ENCODE measurements at places on chromosomes 12 and 14.

DNA sequence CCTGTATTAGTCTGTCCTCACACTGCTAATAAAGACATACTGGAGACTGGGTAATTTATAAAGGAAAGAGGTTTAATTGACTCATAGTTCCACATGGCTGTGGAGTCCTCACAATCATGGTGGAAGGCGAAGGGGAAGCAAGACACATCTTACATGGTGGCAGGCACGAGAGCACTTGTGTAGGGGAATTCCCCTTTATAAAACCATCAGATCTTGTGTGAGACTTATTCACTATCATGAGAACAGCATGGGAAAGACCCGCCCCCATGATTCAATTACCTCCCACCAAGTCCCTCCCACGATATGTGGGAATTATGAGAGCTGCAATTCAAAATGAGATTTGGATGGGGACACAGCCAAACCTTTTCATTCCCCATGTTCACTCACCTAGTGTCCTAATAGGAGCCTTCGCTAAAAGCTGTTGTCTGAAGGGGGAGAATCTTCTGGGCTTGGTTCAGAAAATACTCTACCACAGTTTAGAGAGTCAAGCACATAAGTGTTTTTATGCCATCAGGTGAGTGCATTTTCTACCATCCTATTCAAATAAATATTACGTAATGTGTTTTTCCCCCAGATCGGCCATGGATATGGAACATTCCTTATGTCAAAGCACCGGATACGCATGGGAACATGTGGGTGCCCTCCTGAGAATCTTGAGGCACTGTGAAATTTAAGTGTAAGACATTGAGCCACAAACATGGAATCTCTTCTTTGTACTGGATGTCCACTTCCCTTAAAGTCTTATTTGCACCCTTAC is 19.1 kb upstream of the KCNK13 start:
- no peaks in the 10 kb centered on the region for H3K27me3 ChIP-seq
- no peak overlapping the region for H3K4me3 ChIP-seq
- no peak for DNase-seq
- H3K36me3 ChIP-seq, result no peaks in the 10 kb centered on the region

GRCh38 chr12:63863658-63864453 is 19.4 kb downstream of the SRGAP1 start:
- H3K36me3 ChIP-seq, result no peaks in the 10 kb centered on the region
- no peaks in the 10 kb centered on the region for H3K4me1 ChIP-seq
- no peaks in the 10 kb centered on the region for H3K27me3 ChIP-seq
- no peak overlapping the region for H3K27ac ChIP-seq
- no peak overlapping the region for H3K4me3 ChIP-seq

GRCh38 chr12:52630008-52630500 is 11.7 kb upstream of the KRT73 start:
- H3K27me3 ChIP-seq, result no peaks in the 10 kb centered on the region
- H3K4me1 ChIP-seq, result peaks cover 54% of the 10 kb centered on the region
- no peaks in the 10 kb centered on the region for H3K36me3 ChIP-seq

DNA sequence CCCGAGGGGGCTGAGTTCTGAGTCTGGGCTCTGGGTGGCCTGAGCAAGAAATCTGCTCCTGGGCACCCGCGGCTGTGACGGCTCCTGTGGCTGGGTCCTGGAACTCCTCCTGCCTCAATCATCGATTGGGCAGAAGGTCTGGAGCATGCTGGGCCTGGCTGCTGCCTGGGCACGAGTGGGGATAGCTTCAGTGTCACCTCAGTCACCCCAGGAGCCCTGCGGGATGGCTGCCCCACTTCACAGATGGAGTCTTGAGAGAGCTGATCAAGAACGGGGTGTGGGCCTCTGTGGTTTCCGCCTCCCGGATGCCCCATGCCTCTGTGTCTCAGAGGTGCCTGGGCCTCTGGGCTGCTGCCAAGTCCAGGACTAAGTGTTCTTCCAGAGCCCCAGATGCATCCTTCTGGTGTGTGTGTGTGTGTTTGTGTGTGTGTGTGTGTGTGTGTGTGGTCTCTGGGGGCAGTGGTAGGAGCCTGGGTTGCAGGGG is 185.6 kb upstream of the C14orf180 start:
- H3K27ac ChIP-seq, result peak overlapping the region; percentile 41
- peak overlapping the region; percentile 53 for H3K4me3 ChIP-seq
- peak; percentile 61 for DNase-seq
- H3K27me3 ChIP-seq, result no peaks in the 10 kb centered on the region
- H3K36me3 ChIP-seq, result no peaks in the 10 kb centered on the region

- peaks cover 24% of the 10 kb centered on the region for H3K4me1 ChIP-seq
- H3K4me3 ChIP-seq, result peak overlapping the region; percentile 63
- H3K27me3 ChIP-seq, result no peaks in the 10 kb centered on the region
- H3K36me3 ChIP-seq, result no peaks in the 10 kb centered on the region
- H3K27ac ChIP-seq, result no peak overlapping the region
Measured at GRCh38 chr12:123269395-123269892, 2.2 kb downstream of the CDK2AP1 start.

DNA sequence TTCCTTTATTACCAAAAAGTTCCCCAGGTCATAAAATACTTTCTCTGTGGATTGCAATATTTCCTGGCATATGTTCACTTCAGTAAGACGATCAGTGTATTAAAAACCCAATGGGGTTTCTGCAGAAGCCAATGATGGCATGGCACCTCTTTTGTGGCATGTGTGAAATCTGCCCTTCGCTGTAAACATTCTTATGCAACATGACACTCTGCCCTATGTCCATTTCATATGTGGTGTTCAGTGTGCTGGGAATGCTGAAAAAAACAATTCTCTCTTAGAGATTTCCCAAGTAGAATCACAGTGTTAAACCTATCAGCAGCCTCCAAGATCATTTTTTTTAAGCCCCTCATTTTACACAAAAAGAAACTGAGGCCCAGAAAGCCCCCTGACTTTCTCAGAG is 2.3 kb upstream of the MYBPC1 start:
- no peaks in the 10 kb centered on the region for H3K27me3 ChIP-seq
- H3K27ac ChIP-seq, result no peak overlapping the region
- DNase-seq, result no peak
- no peaks in the 10 kb centered on the region for H3K36me3 ChIP-seq

GRCh38 chr14:29681316-29681715 is 246.3 kb downstream of the PRKD1 start:
- no peaks in the 10 kb centered on the region for H3K4me1 ChIP-seq
- H3K27ac ChIP-seq, result no peak overlapping the region
- no peak overlapping the region for H3K4me3 ChIP-seq
- DNase-seq, result no peak
- H3K27me3 ChIP-seq, result no peaks in the 10 kb centered on the region

- no peak for DNase-seq
- no peak overlapping the region for H3K27ac ChIP-seq
- H3K27me3 ChIP-seq, result no peaks in the 10 kb centered on the region
- no peaks in the 10 kb centered on the region for H3K4me1 ChIP-seq
- no peak overlapping the region for H3K4me3 ChIP-seq
Measured at GRCh38 chr12:104115587-104115975, 22.4 kb downstream of the NFYB start.

DNA sequence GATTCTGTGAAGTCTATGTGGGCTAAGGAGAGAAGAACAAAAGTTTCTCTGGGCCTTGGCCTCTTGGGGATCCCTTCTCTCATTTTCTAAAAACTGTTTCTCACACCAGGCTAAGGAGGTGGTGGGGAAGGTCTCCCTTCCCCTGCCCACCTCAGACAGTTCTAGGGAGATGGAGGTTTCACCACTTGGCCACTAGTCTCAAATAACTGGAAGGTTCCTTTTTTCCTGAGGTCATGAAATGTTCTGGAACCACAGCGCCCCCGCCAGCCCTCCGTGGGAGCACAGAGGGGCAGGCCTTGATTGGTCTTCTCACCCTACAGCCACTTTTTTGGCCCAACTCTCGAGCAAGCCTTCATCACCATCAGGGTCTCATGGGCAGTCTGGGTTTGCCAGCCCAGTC is 12.6 kb downstream of the C12orf43 start:
- no peak for DNase-seq
- peaks cover 4% of the 10 kb centered on the region for H3K36me3 ChIP-seq
- H3K4me3 ChIP-seq, result no peak overlapping the region
- H3K27ac ChIP-seq, result no peak overlapping the region

DNA sequence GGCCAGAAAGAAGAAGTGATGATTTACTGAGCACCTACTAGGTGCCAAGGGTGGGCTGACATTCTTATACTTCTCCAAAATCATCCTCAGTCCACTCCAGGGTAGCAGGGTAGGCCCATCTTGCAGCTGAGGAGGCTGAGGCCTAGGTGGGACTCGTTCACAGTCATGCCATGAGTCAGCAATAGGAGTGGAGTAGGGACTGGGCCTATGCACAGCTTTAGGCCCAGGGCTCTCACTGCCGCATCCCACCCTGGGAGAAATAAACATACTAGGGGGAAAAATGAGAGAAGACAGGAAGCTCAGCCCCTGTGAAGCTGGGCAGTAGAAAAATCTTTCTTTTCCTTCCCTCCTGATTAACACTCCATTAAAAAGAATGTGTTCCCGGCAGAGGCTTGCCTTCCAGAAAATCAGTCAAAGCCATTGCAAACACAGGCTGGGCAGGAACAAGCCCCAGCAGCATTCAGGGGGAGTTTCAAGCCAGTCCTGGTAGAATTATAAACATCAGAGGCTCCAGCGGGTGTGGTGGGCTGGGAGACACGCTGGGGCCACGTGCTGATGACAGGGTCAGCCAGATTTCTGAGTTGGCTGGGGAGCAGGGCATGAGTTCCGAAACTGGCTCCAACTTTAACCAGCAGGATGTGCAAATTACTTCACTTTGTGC is 1.8 kb downstream of the HSPB8 start:
- H3K27me3 ChIP-seq, result no peaks in the 10 kb centered on the region
- no peaks in the 10 kb centered on the region for H3K4me1 ChIP-seq
- no peak for DNase-seq
- H3K36me3 ChIP-seq, result no peaks in the 10 kb centered on the region

- no peaks in the 10 kb centered on the region for H3K27me3 ChIP-seq
- no peak for DNase-seq
Measured at GRCh38 chr12:2354151-2354991, 301.6 kb downstream of the CACNA1C start.

- H3K36me3 ChIP-seq, result no peaks in the 10 kb centered on the region
- DNase-seq, result peak; percentile 7
- H3K4me1 ChIP-seq, result no peaks in the 10 kb centered on the region
Measured at GRCh38 chr12:108939594-108939993, 59.7 kb downstream of the DAO start.

DNA sequence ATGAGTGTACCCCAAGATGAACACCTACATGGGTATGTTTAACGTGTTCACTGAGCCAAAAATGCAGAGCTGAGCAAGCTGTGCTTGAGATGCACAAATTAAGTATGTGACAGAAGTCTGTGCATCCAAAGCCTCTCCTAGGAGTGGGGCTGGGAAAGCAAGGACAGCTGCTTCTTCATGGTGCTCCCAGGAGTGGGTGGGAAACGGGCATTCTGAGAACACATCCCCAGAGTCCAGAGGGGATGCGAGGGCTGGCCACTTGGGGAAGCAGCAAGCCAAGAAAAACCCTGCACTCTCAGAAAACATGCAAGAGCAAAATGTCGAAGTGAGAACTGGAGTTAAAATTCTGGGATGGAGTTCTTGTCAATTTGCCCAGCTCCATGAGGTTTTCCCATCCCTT is 414.3 kb downstream of the BCAT1 start:
- H3K36me3 ChIP-seq, result no peaks in the 10 kb centered on the region
- H3K4me3 ChIP-seq, result no peak overlapping the region
- DNase-seq, result no peak
- H3K27ac ChIP-seq, result no peak overlapping the region

GRCh38 chr12:84843593-84844144 is 68.9 kb downstream of the SLC6A15 start:
- H3K27me3 ChIP-seq, result no peaks in the 10 kb centered on the region
- DNase-seq, result no peak
- no peak overlapping the region for H3K27ac ChIP-seq
- H3K36me3 ChIP-seq, result no peaks in the 10 kb centered on the region

- H3K4me3 ChIP-seq, result no peak overlapping the region
- peaks cover 21% of the 10 kb centered on the region for H3K4me1 ChIP-seq
- H3K27me3 ChIP-seq, result no peaks in the 10 kb centered on the region
- no peaks in the 10 kb centered on the region for H3K36me3 ChIP-seq
Measured at GRCh38 chr12:4025181-4026019, 152.2 kb upstream of the PARP11 start.

- DNase-seq, result no peak
- H3K27me3 ChIP-seq, result no peaks in the 10 kb centered on the region
- no peak within 1 kb of the TSS for H3K27ac ChIP-seq
- H3K4me1 ChIP-seq, result no peaks in the 10 kb centered on the region
- H3K36me3 ChIP-seq, result no peaks in the 10 kb centered on the region
- H3K4me3 ChIP-seq, result no peak within 1 kb of the TSS
Measured at GRCh38 chr14:93346926-93347721, at the start of gene COX8C. TSS of gene COX8C (plus strand) at chr14:93347182. CDS start at chr14:93347269, 87 bp downstream.

DNA sequence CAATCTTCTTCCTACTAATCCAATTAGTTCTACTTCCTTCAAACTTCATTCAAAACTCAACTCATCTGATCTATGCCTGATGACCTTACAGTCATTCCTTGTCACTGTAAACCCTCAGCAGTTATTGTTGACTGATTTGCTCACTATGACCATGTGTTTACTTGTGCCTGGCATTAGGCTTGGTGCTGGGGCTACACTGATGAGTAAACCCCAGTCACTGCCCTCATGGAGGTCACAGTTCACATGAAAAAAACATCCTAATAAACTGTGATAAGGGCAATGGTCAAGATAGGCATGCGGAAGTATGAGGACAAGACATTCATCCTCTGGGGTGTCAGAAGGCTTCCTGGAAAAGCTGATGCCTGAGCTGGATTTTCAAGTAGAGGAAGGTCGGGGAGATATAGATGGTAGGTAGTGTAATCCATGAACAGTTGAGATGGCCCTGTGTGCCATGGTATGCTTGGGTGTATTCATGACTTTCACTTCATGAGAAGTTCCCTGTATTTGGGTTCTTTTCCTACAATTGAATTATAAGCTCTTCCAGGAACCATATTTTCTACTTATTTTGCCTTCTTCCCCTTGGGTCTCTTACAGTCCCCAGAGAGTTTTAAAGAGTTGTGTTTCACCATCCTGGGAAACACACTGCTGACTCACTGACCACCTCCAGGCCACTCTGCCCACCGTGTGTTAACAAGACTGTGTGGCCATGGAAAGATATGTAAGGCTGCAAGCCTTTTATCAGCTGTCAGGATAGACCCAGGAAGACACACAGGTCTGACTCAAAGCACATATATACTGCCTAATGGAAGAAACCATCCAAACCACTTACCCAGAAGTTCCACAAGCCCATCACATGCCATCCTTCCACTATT is 38.7 kb upstream of the DUSP6 start:
- H3K36me3 ChIP-seq, result no peaks in the 10 kb centered on the region
- no peak overlapping the region for H3K4me3 ChIP-seq
- peaks cover 11% of the 10 kb centered on the region for H3K4me1 ChIP-seq
- no peaks in the 10 kb centered on the region for H3K27me3 ChIP-seq

DNA sequence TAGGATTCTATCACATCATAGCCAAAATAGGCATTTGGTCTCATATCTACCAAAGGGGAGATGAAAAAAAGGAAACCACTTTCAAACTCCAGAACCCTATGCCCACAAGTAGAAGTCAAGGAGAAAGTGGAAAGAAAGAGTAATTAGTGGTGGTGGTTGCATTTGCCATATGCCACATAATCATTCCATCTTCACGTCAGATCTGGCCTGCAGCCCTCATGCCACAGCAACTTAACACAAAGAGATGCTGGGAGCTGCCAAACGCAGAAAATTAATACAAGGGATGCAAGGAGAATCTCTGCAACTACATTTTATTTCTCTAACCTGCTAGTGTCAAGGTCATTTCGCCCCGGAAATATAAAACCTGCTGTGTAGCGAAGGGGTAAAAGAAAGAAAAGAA is 148.6 kb upstream of the FOXN3 start:
- H3K4me3 ChIP-seq, result no peak overlapping the region
- peaks cover 4% of the 10 kb centered on the region for H3K4me1 ChIP-seq
- no peak for DNase-seq
- H3K27me3 ChIP-seq, result no peaks in the 10 kb centered on the region
- no peak overlapping the region for H3K27ac ChIP-seq
